H9 (cell line): ENCODE measurements at places on chromosomes 2 and 18.
A peak's percentile ranks its signal among the peaks of the same experiment; 100 is the strongest.

- no peak for DNase-seq
These were observed 623.5 kb downstream of the DCC start for GRCh38 chr18:52963481-52963880.

- no peak for DNase-seq
These were observed 124.6 kb upstream of the CD302 start for GRCh38 chr2:159922563-159922962.

GRCh38 chr2:37721201-37721560, 49.7 kb upstream of the CDC42EP3 start:
- DNase-seq = no peak

- DNase-seq = peak; percentile 69
These were observed 219.8 kb upstream of the PARD3B start for GRCh38 chr2:204325468-204325867.

DNA sequence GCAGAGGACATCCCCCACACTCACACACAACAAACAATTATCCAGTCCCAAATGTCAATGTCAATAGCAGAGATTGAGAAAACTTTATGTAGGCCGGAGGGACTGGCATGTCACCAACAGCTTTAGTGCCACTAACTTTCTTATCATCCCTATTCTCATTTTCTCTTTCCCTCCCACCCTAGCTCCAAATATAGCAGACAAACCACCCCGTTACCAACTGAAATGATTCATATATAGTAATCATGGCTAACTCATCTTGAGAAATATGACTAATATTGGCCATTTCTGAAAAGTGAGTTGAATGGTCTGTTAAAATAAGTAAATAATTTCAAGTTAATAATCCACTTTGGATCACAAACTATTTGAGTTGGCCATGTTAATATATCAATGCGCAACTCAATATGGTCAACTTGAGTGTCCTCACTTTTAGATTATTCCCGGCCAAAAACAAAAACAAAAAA, 242.1 kb upstream of the RND3 start:
- no peak for DNase-seq

DNA sequence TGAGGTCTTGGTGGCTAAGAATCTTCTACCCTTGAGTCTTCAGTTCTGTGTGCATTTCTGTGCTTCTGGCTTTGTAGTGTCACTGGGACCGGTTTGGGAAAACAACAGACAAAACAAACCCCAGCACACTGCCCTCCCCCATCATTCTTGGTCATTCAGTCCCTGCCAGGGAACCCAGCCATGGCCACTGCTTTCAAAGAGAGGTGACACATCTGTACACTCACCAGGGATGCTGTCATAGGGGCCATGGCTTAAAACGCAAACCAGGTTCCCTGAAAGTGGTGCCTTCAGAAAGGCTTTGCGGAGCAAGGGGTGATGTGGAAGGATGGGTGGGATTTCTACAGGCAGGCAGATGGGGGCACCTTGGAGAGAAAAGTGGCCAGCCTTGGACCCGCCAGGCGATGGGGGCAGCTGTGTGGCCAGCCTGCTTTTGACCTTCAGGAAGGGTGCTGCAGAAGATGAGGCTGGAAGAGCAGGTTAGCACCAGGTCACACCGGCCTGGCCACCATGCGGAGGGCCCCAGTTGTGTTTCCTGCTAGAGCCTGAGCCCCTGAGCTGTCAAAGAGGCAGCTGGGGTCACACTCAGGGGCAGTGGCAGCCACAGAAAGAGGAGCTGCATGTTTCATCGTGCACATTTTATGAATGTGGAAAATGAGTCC, 101.3 kb downstream of the INHBB start:
- no peak for DNase-seq

DNA sequence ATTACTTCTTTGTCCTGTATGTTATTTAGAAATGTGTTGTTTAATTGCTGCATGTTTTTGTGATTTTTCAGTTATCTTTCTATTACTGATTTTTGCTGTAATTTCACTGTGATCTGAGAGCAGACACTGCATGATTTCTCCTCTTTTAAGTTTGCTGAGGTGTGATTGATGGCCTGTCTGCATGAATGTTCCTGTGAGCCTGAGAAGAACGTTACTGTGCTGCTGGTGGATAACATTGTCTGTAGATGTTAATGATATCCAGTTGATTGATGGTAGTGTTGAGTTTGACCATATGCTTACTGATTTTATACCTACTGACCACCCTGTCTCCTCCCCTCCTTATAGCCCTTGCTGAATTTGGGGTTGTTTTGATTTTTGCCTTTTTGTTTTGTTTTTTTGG, 37.4 kb upstream of the KCNG2 start:
- no peak for DNase-seq

DNA sequence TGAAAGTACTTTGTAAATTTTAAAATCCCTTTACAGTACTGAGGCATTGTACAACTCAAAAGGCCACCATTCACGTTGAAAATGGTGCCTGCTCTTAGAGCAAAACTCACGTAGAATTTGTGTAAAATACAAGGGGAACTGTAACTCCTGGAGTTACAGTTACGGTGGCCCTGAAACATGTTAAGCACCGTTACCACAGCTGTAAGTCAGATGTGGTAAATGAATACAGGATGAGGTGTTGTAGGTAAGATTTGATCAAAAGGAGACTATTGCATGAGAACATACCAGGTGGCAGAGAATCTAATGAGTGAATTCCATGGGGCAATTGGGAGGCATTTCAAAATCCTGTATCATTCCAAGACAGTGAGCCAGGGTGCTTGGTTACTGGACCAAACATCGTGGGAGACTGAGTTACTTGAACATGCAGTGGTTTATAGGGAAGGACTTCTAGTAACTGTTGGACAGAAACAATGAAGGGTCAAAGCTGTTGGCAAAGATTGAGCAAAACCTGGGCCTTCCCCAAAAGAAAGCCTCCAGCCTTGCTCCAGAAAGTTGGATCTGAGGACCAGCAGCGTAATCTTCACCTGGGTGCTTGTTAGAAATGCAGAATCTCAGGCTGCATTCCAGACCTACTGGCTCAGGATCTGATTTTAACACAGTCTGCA, 535.8 kb upstream of the POU3F3 start:
- no peak for DNase-seq

DNA sequence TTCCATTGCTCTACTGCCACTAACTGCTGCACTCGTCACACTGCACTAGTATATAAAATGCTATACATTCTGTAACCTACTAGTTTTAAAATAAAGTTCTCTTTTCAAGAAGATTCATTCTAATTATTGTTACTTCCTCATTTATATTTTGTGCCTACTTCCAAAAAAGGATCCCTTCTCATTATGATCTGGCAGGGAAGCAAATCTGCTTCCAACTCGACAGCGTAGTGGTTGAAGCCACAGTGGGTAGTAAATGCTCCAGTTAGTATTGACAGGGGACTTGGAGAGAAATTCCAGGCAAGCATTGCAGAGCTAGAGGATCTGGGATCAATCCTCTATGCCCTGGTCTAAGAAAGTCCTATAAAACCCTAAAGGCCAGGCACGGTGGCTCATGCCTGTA, 53.3 kb upstream of the AP1S3 start:
- DNase-seq = no peak

DNA sequence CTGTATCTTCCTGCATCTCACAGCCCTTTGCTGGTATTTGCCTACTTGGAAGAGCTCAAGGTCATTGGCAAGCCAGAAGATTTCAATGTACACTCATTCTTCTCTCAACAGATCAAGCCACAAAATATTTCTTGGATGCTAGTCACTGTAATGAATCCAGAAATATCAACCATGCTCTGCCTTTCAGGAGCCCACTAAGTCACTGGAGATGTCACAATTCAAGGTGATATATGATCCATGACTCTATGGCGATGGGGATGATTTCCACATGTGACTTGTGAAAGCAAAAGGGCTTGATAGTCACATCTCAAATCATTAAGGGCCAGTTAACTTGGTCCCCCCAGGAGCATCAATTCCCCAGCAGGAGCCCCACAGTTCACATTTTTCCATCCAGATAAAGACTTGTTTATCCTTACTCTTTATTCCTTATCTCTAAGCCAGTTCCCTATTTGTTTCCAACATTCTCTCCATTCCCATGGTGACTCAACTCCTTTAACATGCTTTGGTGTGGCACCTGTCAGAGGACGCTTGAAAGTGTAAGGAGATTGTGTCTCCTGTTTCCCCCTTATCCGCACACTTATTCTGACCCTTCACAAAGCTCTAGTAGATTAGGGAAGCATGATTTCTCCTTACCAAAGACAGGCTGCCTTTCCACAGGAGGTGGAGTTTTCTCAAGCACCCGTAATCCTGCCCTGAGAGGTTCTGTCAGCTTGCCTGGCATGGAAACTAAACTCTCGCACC, 15.8 kb downstream of the PKDCC start:
- no peak for DNase-seq

DNA sequence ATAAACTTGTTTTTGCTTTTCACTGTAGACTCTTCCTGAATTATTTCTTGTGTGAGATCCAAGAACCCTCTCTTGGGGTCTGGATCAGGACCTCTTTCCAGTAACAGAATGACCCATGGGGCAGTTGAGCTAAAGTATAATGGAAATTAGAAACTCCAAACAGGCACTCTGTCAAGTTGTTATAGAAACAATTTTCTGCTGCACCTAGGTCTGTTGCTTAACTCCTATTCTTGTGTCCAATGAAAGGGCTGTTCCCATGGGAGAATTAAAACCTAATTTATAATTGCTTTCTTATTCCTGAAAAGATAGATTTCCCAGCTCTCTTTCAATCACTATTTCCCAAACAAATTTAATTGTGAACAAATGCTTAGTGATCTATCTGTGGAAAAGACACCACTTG, 1341.3 kb upstream of the PIK3C3 start:
- no peak for DNase-seq

DNA sequence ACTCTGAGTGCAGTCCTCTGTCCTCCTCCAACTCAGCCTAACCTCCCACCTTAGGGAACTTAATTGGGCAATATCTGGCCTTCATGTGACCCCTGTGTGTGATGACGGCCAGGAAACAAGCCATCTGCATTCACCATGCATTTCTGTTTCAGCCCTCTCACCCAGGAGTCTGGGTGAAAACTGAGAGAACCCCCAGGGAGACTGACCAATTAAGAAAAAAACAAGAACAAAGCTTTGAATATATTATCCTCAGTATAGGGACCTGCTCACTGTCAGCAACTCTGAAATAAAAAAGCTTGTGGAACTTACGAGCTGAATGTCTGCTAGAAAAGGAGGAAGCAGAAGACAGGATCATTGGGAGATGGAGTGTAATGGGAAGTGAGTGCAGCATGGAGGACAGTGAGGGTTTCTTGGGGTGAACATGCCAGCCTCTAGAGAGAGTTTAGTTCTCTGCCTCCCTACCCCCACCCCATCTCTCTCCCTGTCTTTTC, 9.5 kb downstream of the MAPRE2 start:
- no peak for DNase-seq

DNA sequence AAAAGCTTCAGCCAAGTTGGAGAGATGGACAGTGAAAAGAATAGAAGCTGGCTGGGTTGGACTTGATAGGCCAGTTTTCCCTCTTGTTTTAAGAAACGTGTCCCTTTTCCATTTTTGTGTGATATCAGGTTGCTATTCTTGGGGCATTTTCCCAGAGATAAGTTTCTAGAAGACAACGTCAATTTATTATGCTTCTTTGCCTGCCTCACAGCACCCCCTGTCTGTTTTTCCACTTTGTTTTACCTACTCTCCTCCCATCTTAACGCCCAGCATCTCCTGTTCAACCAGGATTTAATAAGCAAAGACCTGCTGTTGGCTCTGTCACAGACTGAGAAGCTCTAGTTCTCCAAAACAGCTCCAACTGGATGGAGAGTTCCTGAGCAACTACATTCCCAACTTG, 317.8 kb upstream of the ZNF521 start:
- no peak for DNase-seq

DNA sequence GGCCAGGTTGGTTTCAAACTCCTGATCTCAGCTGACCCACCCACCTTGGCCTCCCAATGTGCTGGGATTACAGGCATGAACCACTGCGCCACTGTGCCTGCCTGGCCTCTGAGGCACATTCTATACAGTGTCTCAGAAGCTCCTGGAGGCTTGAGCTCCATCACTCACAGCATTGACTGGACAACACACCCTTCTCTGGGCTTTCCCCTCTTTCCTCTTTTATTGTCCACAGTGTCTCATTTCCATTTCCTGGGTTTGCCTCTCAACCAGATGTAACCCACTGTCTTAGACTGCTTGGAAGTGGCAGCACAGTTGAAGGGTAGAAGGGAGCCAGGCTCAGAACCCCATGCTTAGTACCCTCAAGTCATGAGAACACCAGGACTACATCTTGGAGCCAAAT, 208.1 kb downstream of the MTX2 start:
- DNase-seq = no peak

- DNase-seq = no peak
These were observed 58.3 kb downstream of the INHBB start for GRCh38 chr2:120404274-120404673.

DNA sequence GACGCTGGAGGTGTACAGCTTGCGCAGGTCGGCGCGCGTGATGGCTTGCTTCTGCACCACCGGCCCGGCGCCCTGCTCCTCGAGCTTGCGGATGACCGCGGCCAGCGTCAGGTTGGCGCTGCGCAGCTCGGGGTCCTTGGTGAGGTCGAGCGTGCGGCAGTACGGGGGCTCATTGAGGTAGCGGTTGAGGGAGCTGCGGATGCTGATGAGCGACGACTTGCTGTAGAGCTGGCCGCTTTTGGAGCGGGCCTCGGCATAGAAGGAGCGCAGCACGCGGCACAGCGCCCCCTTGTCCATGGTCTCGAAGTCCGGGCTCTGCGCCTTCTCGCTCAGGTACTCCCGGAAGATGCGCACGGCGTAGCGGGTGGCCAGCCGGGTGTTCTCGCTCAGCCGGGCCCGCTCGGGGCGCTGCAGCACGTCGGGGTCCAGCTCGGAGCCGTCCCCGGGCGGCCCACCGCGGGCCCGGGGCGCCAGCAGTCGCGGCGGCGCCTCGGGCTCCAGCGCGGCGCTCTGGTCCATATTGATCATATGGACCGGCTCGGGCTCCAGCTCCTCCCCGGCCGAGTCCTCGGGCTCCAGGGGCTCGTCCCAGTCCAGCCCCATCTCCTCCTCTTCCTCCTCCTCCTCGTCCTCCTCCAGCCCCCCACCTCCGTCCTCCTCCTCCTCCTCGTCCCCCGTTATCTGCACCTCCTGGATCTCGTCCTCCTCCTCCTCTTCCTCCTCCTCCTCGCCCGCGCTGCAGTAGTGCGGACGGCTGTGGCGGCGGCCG, 523 bp downstream of the KCTD1 start:
- DNase-seq = peak; percentile 86

- no peak for DNase-seq
These were observed 4.8 kb upstream of the FBLN7 start for GRCh38 chr2:112133344-112133743.

DNA sequence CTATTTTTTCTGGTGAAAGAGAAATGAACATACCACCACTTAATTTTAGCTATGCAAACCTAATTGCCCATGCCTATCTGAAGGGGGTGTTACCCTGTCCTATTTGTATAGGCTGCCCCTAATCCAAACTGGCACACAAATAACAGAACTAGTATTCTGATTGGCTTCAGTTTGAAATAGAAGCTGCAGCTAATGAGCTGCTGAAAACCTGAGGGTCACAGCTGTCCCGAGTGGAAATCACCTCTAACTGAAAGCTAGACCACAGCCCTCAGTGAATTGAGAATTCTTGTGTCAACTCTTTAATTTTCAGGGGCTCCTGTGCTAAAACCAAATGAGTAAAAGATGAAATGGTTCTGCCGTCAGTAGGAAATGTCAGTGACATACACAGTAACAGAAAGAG, 28.7 kb downstream of the CCDC141 start:
- DNase-seq = no peak

GRCh38 chr2:148523315-148523714, 121.2 kb upstream of the EPC2 start:
- peak; percentile 26 for DNase-seq
